ENCODE measurements at places on chromosomes 6 and 20.

DNA sequence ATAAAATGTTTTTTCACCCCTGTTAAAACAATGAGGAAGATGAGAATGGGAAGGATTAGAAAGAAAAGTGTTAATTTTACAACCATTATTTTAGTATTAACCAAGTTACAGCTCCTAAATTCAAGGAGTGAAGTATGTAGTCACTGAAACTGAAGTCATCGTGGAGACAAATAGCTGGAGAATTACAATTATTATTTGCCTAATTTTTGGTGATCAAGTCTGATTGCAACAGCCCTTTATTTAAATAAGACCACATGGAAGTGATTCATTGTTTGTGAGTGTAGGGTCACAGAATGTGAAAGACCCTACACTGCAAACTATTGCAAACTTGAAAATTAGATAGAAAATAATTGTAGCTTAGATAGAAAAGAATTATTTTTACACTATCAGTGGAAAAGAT is 292.4 kb downstream of the CENPW start:
- DNase-seq: no peak

GRCh38 chr20:10504608-10504993 is 69.5 kb downstream of the SLX4IP start:
- DNase-seq: no peak

- DNase-seq: no peak
These were observed 525.3 kb upstream of the JARID2 start for GRCh38 chr6:14720411-14721102.

GRCh38 chr6:30793521-30794194 is 49.3 kb upstream of the IER3 start:
- no peak for DNase-seq

DNA sequence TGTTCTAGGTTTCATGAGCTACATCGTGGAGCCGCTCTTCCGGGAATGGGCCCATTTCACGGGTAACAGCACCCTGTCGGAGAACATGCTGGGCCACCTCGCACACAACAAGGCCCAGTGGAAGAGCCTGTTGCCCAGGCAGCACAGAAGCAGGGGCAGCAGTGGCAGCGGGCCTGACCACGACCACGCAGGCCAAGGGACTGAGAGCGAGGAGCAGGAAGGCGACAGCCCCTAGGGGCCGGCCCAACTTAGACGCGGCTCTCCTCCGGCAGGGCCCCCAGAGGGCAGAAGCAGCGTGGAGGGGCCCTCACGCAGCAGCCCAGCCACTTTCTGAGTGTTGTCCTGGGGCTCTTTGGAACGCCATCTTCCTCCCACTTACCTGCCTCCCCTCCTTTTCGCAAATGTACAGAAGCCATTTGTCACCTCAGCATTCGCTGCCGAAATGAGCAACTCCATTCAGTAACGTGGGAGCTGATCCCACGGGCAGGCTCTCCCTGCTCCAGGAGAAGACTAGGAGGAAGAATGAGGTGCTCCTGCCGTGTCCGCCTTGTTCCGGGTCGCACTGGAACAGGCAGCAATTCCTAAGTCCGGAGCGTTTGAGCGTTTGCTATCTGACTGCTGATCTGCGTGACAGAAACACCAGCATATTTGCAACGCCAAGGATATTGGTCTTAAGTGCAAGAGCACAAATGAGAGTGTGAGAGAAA is 58.4 kb downstream of the MTFR2 start:
- no peak for DNase-seq

GRCh38 chr20:3011752-3012151 is 31.7 kb upstream of the GNRH2 start:
- DNase-seq: no peak

GRCh38 chr6:37285861-37286311 is 27.9 kb upstream of the TMEM217 start:
- DNase-seq: no peak

DNA sequence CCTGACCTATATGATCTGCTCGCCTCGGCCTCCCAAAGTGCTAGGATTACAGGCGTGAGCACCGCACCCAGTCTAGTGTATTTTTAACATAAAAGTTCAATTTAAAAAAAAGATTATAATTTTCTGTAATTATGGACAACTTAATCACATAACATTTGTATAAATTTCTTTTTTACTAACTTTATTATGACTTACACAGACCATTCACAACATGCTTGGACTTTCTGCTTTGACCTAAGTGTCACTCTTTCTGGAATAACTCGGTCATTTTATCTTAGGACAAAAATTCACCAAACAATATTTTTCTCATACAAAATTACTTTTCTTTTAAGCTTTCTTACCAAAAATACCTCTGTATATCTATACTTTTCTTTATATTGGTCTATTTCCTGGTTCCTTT is 15.4 kb upstream of the IL22RA2 start:
- DNase-seq: no peak

GRCh38 chr6:32129297-32130088 is 595 bp downstream of the FKBPL start:
- DNase-seq: no peak

GRCh38 chr6:135412761-135413160 is 84.8 kb downstream of the AHI1 start:
- DNase-seq: no peak

GRCh38 chr6:30152910-30153610 is 8.0 kb downstream of the TRIM10 start:
- DNase-seq: no peak

DNA sequence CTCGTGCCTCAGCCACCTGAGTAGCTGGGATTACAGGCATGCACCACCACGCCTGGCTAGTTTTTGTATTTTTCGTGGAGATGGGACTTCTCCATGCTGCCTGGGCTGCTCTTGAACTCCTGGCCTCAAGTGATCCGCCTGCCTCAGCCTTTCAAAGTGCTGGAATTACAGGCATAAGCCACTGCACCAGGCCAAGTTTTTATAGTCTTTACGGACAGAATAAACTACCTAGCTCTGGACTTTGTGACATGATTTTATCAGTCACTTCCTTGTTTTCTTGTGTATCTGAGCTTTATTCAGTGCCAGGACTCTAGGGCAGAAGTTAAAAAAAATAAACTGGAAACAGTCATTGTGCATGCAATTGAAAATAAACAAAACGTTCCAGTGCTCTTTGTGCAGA is 46.7 kb upstream of the RALGAPA2 start:
- no peak for DNase-seq

DNA sequence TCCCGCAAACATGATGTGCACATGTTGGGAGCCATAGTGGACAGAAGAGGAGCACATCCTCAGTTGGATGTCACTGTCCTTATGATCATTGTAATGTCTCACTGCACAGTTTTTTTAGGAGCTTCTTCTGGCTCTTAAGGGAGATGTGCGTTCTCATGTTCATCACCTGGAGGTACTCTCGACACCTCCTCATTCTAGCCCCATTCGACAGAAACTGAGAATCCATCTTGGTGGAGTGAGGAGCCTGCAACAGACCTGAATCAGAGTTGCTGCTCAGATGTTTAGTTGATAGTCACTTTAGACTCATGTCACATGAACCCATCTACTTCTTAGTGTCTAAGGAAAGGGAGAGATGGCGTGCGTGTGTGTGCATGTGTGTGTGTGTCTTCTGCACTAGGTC is 2.3 kb upstream of the BMP6 start:
- no peak for DNase-seq

DNA sequence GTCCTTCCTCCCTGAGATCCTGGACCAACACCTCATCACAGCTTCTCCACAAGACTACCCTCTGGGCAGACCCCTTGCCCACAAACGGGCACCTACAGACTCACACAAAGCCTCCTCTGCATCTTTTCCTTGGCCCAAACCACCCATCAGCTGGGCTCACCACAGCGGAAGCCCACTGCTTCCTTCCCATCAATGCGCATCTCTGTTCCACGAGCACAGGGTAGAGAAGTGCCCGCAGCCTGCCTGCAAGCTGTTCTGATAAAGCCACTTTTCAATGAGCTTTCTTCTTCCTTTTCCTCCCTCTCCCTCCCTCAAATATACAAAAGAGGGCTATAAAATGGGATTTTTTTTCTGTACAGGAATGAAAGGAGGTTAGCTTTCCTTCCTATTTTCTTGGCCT is 111.2 kb downstream of the NFATC2 start:
- no peak for DNase-seq

GRCh38 chr6:169263374-169263773 is 9.7 kb upstream of the THBS2 start:
- no peak for DNase-seq

GRCh38 chr6:170280689-170281045 is 10.2 kb downstream of the DLL1 start:
- no peak for DNase-seq

DNA sequence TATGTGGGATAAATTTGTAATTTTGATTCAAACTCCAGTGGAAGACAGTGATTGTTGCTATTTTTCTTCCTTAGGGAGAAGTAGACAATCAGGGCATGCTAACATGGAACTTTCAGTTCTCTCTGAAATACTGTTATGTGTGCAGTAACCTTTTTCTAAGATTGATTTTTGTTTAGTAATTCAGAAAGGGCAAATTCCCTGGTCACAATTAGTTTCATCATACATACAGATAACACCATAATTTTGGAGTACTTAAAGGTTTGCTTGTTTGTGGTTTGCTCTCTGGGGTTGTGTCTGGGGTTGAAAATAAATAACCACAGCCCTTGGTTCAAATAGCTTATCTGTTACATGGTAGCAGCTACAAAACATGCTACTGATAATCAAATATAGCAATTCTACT is 34.4 kb downstream of the ADGRG6 start:
- no peak for DNase-seq

DNA sequence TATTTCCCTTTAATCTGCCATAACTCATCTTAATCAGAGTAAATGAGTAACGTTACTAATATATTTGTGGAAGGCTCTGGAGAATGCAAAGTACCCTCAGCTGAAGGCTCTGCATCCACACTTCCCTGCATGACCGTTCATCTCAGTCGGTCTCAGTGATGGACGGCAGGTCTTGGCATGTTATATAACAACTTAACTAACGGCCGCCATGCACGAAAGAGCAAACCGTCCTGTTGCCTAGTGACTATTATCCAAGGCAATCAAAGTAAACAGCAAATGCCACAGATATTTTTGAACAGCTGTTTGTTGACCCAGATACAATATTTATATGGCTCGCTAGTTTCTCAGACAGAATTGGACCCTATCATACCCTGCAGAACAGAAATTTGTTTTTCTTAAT is 194.9 kb upstream of the SMLR1 start:
- DNase-seq: no peak

DNA sequence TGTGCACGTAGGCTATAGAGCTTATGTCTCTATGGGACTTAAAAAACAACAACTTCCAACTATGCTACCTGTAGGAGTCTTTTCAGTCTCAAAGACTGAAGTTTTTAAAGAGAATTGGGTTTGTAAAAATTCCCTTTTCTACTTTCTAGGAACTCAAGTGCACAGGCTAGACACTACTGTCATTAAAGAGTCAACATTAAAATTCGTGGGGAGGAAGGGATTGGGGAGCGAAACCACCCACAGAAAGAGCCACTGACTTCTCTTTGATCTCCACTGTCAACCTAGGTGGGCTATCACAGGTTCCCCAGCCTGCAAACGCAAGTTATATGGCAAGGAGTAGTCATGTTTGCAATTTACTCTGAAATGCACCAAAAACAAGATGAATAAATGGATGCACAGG is 37.7 kb downstream of the ADTRP start:
- DNase-seq: no peak

GRCh38 chr6:24936641-24937317 is 1.0 kb upstream of the RIPOR2 start:
- DNase-seq: no peak

GRCh38 chr6:90195094-90195829 is 101.4 kb downstream of the BACH2 start:
- DNase-seq: no peak

DNA sequence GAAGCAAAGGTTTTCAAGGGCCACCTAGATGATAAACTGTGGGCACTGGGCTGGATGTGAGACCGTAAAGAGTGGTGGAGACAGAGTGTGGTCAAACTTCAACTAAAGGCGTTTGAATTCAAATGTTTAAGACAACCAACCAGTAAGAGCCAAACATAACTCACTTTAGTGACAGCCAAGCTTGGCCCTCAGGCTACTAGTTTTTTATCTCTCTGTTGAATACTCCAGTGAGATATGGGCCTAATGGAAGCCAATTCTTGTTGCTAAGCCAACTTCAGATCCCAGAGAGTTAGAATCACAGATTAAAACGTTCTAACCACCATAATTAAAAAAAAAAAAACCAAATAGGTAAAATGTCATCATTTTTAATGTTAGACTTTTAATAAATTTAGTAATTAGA is 57.3 kb downstream of the TRMT6 start:
- no peak for DNase-seq

DNA sequence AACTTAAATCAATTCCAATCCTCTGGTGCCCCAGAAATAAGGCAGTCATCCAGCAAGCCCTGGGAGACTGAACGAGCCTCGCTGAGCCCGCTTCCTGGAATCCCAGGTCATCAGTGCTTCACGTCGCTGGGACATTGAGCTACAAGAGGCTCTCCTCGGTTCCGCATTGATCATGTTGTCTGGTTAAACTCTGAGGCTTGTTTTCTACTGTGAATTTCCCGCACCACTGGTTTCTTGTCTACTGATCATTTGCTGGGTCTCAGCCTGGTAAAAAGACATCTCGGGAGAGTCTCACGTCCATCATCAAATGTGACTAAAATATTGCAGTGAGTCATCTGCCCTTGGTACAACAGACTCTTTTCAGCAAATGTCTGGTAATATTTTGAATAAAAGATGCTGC is 569.2 kb downstream of the QKI start:
- DNase-seq: no peak

DNA sequence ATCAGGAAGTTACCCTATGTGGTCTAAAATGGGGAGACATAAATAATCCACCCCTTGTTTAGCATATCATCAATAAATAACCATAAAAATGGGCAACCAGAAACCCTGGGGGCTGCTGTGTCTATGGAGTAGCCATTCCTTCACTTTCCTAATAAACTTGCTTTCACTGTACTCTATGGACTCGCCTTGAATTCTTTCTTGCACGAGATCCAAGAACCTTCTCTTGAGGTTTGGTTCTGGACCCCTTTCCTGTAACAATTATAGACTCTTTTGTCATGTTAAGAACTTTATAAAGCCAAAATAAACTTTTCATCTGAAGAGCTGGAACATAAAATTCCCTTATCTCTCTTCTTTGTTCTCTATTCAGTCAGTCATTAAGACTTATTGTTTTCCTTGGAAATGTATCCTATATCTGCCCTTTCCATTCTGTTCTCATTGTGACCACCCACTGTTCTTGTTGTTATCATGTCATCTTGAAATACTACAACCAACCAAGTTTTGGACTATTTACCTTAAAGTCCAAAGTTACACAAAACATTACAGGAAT is 29.3 kb upstream of the ZBTB24 start:
- DNase-seq: no peak
